Activated CD4-positive, alpha-beta T cell treated with anti-CD3 and anti-CD28 coated beads, Interleukin-2, amount 50 U/mL, for 4 hours (primary cell): ENCODE measurements at places on chromosomes 11 and 22.

DNA sequence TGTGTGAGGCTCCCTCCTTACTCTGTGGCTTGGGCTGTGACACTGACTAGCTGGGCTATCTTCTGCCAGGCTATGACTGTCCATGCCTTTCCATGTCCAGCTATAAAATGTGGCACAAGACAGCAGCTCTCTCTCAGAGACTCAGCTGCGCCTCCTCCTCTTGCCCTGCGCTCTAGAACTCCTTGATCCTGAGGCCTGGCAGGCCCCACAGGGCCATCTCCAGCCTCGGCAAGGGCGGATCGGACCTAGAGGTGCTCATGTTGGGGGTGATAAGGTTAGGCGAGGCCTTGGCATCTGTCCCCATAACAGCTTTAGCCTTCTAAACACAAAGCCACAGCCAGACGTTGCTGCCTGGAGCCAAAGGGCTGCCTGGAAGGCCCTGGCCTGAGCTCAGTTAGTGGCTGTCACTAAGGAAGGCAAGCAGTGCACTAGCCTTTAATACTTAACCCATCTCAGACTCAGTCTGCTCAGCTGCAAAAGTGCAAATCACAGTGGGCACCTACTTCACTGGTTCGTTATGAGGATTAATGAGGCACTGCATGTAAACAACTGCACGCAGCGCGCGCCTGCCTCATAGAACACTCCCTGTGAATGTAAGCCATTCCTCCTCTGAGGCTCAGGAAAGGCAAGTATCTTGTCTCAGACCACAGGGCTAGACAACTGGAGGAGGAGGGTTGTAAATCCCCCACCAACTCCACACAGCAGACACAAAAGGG, 1.2 kb downstream of the GUCD1 start:
- no peak for DNase-seq

DNA sequence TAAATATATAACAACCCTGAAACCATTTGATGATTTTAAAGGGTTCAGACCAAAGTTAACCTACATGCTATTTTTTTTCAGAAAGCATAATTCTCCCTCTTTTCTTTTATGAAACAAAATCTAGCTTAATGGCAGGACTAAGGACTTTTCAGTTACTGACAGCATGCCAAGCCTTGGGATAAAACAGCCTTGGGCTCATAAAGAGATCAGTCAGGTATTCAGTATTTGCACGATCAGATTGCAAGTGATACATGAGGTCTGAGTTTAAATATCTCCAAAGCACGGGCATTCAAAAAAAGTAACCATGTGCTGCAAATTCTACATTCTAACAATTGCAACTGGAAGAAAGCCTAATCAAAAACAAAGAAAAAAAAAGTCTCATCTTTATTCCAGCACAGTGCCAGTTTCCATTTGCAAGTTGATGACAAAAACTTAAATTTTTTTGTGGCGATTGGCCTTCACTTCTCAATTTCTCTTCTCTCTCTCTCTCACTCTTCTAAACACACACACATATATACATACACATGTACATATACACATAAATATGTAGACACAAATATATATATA, 60.1 kb downstream of the CTSC start:
- DNase-seq, result no peak

DNA sequence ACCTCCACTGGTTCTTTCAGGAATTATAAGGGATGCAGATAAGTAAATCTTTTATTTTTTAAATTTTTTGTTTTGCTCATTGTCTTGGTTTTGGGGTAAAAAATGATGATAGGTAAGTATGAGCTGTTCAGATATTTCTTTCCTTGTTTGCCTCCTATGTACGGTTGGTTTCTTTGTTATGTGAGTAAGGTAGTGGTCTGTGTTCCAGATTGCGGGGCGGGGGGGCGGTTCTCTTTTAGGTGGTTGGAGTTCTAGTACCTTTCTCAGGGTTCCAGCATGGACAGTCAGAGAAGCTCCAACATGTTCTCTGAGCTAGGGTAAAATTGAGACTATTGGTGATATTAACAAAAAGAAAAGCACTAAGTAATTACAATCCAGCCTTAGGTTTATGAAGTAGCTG, 2.4 kb downstream of the CTNND1 start:
- no peak for DNase-seq

GRCh38 chr11:115751243-115752015, 247.2 kb upstream of the CADM1 start:
- DNase-seq, result no peak

DNA sequence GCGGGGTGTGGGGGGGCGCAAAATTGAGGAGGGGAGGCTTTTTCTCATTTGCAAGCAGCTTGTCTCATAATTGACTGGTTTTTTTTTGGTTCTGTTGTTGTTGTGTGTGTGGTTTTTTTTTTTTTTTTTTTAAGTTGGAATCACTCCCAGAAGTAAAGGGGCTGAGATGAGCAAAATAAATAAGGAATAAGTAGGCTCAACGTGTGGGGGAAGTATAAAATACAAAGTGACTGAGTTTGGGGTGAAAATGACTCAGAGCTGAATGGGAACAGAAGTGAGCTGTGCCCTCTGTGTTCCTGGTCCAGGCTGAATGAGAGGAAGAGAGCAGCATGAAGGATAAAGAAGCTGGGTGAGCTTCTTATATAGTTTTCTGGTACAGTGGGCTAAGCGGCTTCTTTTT, 90.0 kb downstream of the GRIK4 start:
- DNase-seq, result no peak
